Common myeloid progenitor, CD34-positive (primary cell): ENCODE measurements at places on chromosomes 12 and 14.

GRCh38 chr12:25959071-25959961 lies 834 bp downstream of the RASSF8 start:
- peak; percentile 47 for DNase-seq

DNA sequence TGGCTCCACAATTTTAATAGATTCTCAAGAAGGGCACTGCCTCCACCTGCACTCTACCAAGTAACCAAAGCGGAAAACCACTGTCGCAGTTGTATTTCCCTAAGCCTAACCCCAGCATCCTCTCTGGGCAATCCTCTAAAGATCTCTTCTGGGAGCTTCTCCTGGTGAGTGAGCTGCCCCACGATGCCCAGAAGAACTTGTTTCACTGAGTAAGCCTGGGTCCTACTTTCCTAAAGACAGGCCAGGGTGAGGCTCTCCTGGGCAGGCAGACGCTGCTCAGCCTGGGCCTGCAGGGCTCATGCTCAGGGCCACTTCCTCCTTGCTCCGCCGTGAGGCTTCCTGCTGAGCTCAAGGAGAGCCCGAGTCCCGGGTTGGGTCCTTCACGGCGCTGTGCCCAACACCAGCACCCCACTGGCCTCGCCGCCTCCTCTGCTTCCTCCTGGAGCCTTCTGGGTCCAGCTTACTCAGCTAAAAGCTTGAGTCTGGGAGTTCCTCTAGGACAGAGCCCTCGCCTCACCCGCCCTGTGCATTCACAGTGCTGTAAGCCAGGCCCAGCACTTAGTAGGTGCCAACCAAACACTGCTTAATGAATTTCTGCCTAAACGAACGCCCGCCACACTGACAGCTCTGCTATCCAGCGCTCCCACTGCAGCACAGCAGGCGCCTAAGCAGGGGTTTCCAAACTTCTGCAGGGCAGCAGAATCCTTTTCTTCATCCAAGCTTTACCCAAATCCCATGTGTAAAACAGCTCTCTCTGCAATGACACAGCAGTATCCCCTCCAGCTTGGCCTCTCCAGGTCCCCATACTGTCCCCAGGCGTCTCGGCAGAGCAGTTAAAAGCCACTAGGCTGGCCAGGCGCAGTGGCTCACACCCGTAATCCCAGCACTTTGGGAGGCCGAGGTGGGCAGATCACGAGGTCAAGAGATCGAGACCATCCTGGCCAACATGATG lies 5.7 kb downstream of the RAB35 start:
- peak; percentile 73 for DNase-seq

DNA sequence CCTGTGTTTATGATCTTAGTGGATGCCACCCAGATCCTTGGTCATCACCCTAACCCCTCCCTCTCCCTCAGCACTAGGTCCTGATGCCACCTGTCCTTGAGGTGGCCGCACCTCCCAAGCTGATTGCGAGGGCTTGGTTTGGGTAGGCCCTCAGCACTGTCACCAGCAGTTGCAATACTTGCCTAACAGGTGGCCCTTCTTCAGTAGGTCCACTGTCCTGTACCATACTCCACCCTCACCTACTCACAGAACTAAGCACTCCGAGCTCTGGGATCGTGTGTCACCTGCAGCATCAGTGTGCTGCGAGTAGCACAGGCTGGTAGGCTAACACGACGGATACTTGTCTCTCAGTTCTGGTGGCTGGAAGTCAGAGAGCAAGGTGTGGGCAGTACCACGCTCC lies 14.0 kb upstream of the SERPINA12 start:
- no peak for DNase-seq

DNA sequence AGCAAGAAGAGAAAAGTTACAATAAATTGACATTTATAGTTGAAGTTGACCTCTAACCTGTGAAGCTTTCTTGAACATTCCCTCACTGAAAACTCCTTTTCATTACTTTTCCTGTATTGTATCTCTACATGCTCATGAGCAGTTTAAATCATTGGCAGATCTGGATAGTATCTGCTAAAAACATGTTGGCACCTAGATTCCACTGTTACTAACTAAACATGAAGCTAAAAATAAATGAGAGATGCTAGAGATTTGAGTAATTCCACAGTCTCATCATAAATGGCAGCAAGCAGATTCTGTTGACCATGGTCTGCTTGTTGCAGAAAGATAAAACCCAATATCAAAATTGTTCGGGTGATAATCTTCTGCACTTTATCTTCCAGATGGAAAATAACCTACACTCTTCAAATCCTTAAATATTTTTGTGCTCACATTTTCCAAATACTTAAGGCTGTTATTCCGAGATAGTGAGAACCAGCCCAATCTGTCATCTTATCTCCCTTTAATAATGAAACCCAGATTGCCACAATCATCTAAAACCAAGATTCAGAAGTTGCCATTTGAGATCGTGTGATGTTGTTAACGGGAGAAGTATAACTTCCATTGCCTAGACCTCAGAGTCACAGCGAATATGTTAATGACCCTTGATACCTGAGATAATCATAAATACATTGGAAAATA lies 171.0 kb upstream of the DAAM1 start:
- no peak for DNase-seq

DNA sequence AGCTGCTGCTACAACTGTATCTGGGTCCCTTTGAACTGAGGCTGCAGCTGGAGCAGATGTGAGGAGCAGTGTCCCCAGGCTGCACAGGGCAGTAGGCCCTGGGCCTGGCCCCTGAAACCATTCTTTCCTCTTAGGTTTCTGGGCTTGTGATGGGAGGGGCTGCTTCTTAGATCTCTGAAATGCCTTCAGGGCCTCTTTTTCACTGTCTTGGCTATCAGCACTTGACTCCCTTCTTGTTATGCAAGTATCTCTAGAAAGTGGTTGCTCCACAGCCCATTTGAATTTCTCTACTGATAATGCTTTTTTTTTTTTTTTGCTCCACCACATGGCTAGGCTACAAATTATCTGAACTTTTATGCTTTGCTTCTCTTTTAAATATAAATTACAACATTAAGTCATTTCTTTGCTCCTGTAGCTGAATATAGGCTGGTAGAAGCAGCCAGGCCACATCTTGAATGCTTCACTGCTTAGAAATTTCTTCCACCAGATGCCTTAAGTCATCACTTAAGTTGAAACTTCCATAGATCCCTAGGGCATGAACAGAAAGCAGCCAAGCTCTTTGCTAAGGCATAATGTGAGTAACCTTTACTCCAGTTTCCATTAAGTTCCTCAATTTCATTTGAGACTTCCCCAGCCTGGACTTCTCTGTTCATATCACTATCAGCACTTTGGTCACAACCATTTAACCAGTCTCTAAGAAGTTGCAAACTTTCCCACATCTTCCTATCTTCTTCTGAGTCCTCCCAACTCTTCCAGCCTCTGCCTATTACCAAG lies 41.1 kb downstream of the ACSM4 start:
- no peak for DNase-seq

- DNase-seq, result no peak
Observed at GRCh38 chr14:22814941-22815713, at the start of gene SLC7A7. TSS of gene SLC7A7 (minus strand) at chr14:22815435. CDS start at chr14:22813398, 2,037 bp downstream.

- DNase-seq, result no peak
Observed at GRCh38 chr12:227923-228845, 14.2 kb upstream of the SLC6A12 start.
